NCI-H446 treated with DMSO at 0.1 percent for 48 hours (cell line): ENCODE measurements at places on chromosomes 6 and 20.

- DNase-seq: no peak
Measured at GRCh38 chr20:40630099-40630498, 58.9 kb downstream of the MAFB start.

GRCh38 chr6:1670711-1671462, 61.2 kb downstream of the FOXC1 start:
- DNase-seq: no peak

DNA sequence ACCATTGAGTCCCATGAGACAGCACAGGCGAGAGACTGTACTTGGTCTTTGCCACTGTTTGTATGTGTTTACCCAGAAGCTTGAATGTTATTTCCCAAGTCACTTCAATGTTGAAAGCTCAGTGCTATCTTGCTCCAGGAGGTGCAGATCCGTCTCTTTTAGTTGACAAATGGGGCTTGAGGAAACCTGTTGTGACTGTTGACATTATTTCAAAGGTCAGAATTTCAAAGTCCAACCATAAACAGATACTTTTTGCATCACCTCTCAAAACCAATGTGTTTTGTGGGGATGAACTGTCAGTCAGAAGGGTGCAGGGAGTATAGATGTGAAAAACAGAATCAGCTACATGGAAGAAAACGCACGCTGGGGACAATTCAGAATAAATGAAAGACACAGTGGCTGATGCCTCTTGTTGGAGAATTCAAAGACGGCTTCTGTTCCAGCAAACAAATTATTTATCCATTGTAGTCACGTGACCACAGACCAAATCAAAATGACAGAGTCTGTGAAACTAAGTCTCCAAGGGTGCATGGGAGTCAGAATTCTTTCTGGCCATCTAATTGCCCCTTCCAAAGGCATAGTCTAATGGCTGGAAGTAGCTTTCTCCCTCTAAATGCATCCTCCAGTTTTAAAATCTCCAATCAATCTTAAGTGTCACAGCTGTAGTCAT, 83.7 kb downstream of the MYLK4 start:
- DNase-seq: no peak

DNA sequence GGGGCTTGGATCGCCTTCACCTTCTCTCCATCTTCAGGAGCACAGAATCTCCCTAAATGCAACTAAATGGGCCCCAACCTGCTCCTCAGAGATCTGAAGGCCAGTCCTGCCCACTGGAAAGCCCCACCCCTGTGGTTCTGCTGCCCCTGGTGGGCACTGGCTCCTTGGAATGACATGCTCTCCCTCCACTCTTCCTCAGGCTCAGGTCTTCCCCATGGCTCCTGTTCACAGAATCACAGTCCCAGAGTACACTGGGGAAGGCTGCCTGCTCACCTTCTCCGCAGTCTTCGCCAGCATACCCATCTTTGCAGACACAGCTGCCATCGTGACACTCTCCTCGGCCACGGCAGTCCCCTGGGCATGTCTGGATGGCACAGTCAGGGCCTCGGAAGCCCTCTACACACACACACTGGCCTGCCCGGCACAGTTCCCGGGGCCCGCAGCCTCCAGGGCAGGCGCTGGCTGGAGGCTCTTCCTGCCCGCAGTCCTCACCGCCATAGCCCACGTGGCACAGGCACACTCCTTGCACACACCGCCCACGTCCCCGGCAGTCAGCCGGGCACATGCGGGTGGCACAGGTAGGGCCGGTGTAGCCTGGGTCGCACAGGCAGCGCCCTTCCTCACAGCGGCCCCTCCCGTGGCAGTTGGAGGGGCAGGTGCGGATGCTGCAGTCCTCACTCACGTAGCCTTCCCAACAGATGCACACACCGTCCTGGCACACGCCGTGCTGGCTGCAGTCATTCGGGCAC, 13.6 kb downstream of the TNXB start:
- DNase-seq: no peak

GRCh38 chr6:135419162-135419561, 78.4 kb downstream of the AHI1 start:
- DNase-seq: no peak

GRCh38 chr20:33518071-33518470, 28.2 kb downstream of the CBFA2T2 start:
- no peak for DNase-seq

DNA sequence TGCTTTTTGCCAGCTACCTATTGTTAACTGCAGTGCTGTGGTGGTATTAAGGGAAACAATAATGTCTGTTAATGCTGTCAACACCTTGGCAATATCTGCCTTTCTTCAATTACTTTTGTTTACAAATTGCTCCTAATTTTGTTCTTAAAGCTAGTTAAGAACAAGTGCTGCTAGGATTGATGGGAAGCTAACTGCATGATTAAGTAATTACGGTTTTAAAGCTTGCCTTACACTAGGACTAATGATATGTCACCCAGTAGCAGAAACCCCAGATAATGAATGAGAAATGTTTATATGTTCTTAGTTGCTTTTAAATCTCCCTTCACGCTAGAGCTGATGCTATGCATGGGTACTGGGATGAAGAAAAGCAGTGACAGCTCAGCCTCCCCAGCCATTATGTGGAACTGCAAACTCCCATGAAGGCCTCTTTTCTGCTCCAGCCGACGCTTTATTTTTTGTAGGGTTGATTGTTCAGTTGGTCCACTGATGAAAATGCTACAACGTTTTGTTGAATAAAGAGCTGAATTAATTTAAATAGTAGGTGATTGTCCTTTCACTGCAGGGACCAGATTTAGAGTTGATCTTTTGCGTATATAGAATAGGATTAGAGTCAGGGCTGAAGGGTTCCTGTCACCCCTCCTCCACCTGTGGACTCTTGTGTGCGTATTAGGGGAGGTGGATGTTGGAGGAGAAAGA, 610.5 kb downstream of the TFAP2B start:
- no peak for DNase-seq

GRCh38 chr6:42106112-42107023, 36.1 kb downstream of the C6orf132 start:
- DNase-seq: no peak

GRCh38 chr6:138920906-138921305, 67.1 kb downstream of the REPS1 start:
- DNase-seq: no peak

- DNase-seq: peak; percentile 9
Measured at GRCh38 chr6:21845018-21845417, 251.5 kb downstream of the SOX4 start.

- DNase-seq: peak; percentile 10
Measured at GRCh38 chr20:57688864-57689263, 21.0 kb downstream of the PMEPA1 start.

DNA sequence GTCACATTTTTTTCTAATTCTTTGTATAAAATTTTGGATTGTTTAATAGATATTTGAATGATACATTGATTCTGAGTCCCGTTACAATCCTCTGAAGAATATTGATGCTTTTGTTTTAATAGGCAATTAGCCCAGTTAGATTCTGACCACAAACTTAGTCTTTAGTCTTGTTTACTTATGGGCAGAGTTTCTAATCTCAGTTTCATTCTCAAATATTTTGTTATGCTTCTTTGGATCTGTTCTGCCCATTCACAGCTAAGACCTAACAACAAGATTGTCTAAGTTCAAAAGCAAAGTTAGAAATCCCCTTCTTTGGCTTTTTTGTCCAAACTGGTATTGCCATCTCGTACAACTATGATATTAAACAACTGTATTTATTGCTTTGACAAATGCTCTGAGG, 58.0 kb downstream of the TBXT start:
- DNase-seq: no peak
